ENCODE measurements at places on chromosomes 2 and 18.

DNA sequence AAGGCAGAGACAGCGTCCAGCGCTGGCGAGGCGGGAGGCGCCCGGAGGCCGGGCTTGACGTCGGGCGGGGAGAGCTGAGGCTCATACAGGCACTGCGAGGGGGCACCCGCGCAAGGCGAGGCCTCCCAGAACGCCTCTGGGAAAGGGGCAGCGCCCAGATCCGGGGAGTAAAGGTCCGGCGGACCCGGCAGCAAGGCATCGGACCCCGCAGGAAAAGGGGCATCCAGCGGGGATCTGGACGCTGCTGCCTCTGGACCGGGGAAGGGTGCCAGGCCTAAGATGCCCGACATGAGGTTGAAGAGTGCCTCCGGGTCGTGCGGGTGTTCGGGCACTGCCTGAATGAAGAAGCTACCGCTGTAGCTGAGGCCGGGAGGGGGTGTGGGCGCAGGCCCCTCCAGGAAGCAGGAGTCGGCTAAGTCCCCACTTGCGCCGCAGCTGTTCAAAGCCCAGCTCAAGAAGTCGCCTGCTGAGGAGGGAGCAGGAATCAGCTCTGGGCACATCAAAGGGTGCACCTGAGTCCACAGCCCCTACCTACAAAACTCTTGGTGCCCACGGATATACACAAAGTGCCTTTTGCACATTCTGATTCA is 937 bp downstream of the EGR4 start:
- DNase-seq, result no peak

- no peak for DNase-seq
Measured at GRCh38 chr2:159880729-159881128, 82.7 kb upstream of the CD302 start.

DNA sequence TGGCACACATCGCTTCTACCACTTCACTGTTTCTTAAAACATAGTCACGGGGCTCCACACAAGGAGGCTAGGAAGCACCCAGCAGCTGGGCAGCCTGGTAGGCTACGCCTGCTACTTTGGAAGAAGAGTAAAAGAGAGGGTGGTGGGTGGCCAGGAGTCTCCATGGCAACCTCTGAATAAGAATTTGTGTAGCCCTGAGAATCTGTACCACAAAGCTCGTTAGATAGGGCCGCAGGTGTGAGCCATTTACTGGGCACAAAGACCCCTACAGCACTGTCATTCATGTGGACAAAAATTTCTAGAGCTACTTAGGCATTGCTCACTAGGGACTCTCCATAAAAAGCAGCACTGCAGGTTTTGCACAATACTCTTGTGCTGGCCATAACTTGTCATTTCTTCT is 166.4 kb upstream of the MSH6 start:
- no peak for DNase-seq

- DNase-seq, result no peak
Measured at GRCh38 chr2:162220368-162220767, 22.9 kb downstream of the FAP start.

DNA sequence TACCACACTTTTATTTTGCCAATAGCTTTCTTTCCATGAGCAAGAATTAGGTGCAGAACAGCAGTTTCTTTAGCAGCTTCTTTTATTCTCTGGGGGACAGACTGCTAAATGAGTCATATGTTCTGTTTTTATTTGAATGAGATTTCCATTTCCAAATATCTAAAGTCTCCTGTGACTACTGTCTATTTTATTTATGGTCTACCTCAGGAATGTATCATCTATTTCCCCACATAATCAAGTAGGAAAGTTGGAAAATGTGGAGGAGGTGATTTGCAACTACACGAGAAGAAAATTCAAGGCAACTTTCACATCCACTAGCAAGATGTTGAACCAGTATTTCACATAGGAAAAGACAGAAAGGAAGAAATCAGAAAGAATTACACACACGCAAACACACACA is 139.9 kb upstream of the MEX3C start:
- DNase-seq, result no peak

DNA sequence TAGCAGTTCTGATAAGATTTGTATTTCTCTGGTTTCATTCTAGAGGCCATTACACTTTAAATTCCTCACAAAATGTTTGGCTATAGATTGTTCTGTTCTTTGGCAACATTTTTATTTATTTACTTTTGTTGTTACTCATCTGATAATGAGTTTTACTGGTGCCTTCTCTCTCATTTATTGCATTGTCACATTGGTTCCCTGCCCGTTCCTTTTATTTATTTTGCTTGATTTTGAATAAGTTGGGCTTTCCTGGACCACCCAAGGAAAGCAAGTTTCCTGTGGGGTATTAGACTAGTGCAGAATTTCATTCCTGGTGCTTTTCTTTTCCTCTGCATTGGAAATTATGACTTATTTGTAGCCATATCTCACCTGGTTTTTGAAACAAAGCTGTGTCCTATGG is 232.0 kb downstream of the SOCS6 start:
- DNase-seq, result no peak
